ENCODE measurements at places on chromosomes 12 and 14.

DNA sequence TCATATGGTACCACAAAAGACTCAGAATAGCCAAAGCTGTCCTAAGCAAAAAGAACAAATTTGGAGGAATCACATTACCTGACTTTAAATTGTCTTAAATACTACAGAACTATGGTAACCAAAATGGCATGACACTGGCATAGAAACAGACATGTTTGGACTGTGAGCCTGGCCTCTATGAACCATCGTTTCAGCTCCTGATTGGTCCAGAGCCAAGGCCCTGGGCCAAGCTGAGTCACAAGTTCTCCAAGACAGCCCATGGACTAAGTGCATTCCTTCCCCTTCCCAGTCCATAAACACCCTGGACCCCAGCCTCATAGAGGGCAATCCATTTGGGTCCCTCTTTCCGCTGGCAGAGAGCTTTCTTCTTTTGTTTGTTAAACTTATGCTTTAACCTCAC lies 12.1 kb upstream of the PRR4 start:
- no peak for DNase-seq

DNA sequence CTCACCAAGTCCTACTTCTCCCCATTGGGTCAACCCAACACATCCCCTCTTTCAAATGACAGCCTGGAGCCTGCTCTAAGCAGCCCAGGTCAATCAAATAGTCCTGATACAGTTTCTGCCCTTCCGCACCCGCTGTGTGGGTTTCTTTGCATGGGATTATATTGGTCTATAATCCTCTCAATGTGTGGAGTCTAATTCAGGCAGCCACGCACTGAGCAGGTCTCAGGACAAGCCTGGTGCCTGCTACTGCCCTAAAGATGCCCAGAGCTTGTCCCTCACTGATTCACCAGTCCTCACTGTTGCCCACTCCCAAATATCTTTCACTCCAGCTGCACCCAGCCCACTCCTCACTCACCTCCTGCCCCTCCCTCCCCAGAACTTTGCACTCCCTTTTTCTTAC lies 16.4 kb downstream of the ACTN1 start:
- DNase-seq: no peak

DNA sequence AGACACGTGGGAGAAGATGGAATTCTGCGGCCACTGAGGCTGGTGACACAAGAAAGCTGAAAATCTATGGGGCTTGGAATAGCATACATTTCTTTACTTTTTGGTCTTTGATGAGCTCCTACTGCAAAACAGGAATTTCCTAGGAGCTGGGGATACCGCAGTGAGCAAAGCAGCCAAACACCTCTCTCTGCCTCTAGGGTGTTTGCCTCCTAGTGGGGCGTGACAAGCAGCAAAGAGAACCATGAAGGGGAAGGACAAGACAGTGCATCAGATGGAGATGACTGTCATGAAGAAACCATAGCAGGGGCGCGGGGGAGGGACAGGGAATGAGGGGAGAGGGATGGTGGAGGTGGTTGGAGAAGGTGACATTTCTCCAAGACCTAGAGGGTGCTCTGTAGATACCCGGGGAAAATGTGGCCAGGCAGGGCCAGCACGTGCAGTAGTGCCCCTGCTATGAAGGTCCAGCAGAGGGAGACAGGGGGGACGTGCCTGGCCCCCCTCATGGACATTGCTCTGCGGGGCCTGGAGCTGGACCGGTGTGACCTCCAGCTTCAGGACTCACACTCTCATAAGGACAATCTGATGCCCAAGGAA lies 58.6 kb downstream of the SERPINA3 start:
- DNase-seq: no peak

GRCh38 chr14:55115861-55116245 lies 13.2 kb upstream of the LGALS3 start:
- DNase-seq: no peak

GRCh38 chr12:53201177-53201541 lies 5.9 kb downstream of the ITGB7 start:
- DNase-seq: no peak

- DNase-seq: no peak
Observed at GRCh38 chr12:20372326-20373096, 4.2 kb downstream of the PDE3A start.

DNA sequence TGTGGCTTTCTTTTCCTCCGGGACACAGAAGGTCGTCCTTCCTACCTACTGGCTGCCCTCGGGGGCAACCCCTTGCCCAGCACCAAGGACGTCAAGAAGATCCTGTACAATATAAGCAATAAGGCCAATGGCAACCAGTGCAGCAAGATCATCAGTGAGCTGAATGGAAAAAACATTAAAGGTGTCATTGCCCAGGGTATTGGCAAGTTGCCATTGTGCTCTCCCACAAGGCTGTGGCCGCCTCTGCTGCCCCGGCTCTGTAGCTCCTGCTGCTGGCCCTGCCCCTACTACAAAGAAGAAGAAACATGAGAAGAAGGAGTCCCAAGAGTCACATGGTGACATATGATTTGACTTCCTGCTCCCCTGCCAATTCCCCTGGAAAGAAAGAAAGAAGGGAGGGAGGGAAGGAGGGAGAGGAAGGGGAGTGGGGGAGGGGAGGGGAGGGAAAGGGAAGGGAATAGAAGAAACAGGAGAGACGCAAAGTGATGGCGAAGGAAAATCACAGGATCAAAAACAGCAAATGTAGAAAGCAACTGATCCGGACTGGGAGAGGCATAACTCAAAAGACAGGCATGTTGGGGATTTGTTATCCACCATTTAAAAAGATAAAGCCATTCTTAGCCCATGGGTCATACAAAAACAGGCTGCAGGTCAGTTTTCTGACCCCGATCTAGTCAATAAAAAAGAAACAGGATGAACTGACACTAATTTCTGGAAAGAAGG lies 61.3 kb upstream of the RESF1 start:
- DNase-seq: peak; percentile 10

- no peak for DNase-seq
Observed at GRCh38 chr14:82003426-82003825, 469.8 kb upstream of the SEL1L start.

GRCh38 chr12:53975064-53975471 lies 314 bp upstream of the HOTAIR start:
- DNase-seq: no peak

- DNase-seq: no peak
Observed at GRCh38 chr14:49962621-49963020, 69.7 kb downstream of the ARF6 start.

DNA sequence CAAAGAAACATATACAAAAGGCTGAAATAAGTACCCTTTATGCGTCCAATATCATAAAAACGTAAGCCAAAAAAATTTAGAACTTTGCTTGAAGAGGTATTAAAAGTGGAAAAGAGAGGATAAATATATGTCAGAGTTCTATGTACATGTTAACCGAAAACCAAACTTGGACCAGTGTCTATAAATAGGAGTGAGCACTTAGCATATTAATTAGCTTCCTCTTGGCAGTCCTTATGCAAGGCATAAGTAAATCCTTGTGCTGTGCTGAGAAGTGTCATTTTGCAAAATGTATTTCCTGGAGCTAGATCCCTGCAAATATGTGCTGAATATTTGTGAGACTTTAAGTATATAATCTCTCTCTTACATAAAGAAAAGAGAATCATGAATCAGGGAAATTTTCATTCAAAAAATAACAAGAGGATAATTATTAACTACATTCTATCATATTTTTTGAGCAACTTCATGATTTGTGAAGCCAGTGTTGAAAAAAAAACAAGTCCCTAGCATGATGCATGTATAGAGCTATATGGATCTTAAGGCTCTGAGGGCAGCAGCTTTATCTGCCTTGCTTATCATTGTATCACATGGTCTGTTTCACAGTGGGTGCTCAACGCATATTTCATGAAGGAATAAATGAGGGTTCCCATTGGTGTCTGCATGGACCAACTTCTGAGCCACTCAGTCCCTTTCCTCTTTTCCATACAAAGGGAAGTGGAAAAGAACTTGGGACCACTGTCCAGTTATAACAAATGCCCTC lies 326.1 kb downstream of the PDZRN4 start:
- no peak for DNase-seq

DNA sequence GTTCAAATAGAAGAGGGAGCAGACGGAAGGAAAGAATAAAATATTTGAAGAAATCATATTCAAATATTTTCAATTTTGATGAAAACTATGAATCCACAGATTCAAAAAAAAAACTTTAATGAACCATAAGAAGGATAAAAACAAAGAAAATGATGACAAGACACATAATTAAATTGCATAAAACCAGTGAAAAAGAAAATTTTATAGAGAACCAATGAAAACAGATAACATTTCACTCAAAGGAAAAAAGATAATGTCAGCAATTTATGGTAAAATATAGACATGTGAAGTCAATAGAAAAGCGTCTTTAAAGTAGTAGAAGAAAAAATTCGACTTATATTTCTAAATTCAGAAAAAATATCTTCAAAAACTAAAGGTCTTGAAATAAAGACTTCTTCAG lies 546.5 kb upstream of the ATXN7L3B start:
- no peak for DNase-seq

GRCh38 chr12:22467190-22467589 lies 77.2 kb downstream of the C2CD5 start:
- no peak for DNase-seq

DNA sequence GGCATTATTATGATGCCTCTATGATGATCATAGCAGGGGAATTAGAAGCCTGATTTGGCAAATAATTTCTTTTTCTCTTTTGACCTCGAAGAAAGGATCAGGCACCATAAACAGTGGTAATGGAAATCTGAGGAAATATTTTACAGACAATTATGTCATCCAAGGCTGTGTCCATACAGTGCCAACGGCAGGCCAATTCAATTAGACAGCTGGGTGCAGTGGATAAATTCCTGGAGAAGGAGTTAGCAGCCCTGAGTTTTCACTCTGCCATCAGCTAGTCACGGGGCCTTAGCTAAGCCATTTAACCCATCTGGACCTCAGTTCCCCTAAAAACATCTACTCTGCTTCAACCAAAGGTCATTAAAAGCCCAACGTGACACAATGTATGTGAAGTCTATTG lies 4.1 kb downstream of the TPH2 start:
- no peak for DNase-seq

DNA sequence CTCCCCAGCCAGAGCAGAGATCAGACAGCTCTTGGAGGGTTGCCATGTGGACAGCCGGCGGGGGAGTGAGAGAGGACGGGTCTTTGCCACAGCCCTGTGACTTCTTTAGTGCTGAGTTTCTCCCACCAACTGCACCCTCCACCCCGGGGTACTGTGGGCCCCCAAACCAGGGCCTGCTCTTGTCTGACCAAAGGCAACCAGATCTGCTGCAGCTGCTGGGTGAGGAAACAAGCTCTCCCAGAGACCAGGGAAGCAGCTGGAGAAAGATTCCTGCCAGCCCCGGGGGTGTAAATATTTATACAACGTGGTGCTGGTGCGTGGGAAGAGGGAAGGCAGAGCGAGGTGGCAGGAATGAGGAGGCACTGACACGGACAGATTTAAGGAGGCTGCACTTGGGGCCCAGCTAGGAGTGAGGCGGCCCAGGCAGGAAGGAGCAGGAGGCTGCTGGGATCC lies 14.3 kb upstream of the ZFP36L1 start:
- DNase-seq: no peak

DNA sequence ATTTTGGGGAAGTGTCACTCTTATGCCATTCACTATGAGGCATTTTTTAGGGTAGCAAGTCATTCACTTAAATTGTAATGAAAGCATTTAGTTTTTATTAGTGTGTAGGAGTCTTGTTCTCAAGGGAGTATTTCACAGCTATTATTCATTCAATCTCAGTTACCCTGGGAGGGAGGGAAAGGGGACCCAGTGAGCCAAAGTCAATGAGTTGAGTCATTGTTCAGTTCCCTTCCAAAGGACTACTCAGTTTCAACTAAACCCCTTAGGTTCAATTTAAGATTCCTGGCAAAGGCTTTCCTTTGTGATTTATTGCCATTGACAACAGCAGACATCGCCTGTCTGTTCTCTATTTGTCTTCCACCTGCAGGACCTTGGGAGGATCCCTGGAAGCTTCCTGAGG lies 29.3 kb upstream of the RASSF8 start:
- no peak for DNase-seq

All from activated CD4-positive, alpha-beta T cell treated with anti-CD3 and anti-CD28 coated beads, Interleukin-2, amount 50 U/mL, for 1 hour (primary cell).